MCF 10A (cell line): ENCODE measurements at places on chromosomes 3 and 15. TPM values are rescaled to one million over a fixed set of nuclear protein-coding genes. Genes with fewer than 3 reads are reported as not detected.

The LIPC gene
- not detected in 2 replicates for total RNA-seq

The LRRC49 gene
- total RNA-seq, result 6.9 and 8.4 TPM in 2 replicates

The DHX30 gene
- total RNA-seq, result 80.5 and 86.2 TPM in 2 replicates

The GRK7 gene
- total RNA-seq, result not detected in 2 replicates

The ITGA11 gene
- total RNA-seq, result 0.19 TPM in 1 of 2 replicates, not detected in the other

The KLHL25 gene
- total RNA-seq, result 3.1 and 3.3 TPM in 2 replicates

The TMCO5A gene
- total RNA-seq, result not detected in 2 replicates

The SCAANT1 gene
- not detected in 2 replicates for total RNA-seq

The ENTPD3 gene
- 0.25 and 0.28 TPM in 2 replicates for total RNA-seq

The VIPR1 gene
- total RNA-seq, result 0.28 and 0.54 TPM in 2 replicates

The GASK1A gene
- not detected in 2 replicates for total RNA-seq

The SERPINI2 gene
- not detected in 2 replicates for total RNA-seq

The BCHE gene
- total RNA-seq, result not detected in 2 replicates

GRCh38 chr3:110526777-110527727 lies 544.6 kb upstream of the NECTIN3 start:
- no peaks in the 10 kb centered on the region for H3K36me3 ChIP-seq
- H3K27me3 ChIP-seq, result no peaks in the 10 kb centered on the region
- peaks cover 19% of the 10 kb centered on the region for H3K4me1 ChIP-seq
- H3K4me3 ChIP-seq, result no peak overlapping the region
- peak; percentile 90 for DNase-seq

GRCh38 chr3:55065331-55065730 lies 137.5 kb upstream of the LRTM1 start:
- no peak for DNase-seq
- H3K36me3 ChIP-seq, result no peaks in the 10 kb centered on the region
- H3K27ac ChIP-seq, result no peak overlapping the region
- peaks cover 18% of the 10 kb centered on the region for H3K4me1 ChIP-seq
- H3K4me3 ChIP-seq, result no peak overlapping the region

GRCh38 chr15:25849157-25849921 lies 13.8 kb downstream of the ATP10A start:
- no peaks in the 10 kb centered on the region for H3K4me1 ChIP-seq
- DNase-seq, result no peak
- H3K36me3 ChIP-seq, result peaks cover 6% of the 10 kb centered on the region
- H3K4me3 ChIP-seq, result no peak overlapping the region
- H3K27ac ChIP-seq, result no peak overlapping the region
- no peaks in the 10 kb centered on the region for H3K27me3 ChIP-seq

- H3K36me3 ChIP-seq, result peaks cover 96% of the 10 kb centered on the region
- no peaks in the 10 kb centered on the region for H3K4me1 ChIP-seq
- no peak overlapping the region for H3K4me3 ChIP-seq
- no peaks in the 10 kb centered on the region for H3K27me3 ChIP-seq
- no peak for DNase-seq
- H3K27ac ChIP-seq, result no peak overlapping the region
These were observed 7.8 kb downstream of the CEP97 start for GRCh38 chr3:101732240-101732641.

- no peak overlapping the region for H3K4me3 ChIP-seq
- peaks cover 8% of the 10 kb centered on the region for H3K36me3 ChIP-seq
- H3K27me3 ChIP-seq, result no peaks in the 10 kb centered on the region
- peak overlapping the region; percentile 96 for H3K27ac ChIP-seq
These were observed 656.8 kb upstream of the NECTIN3 start for GRCh38 chr3:110414855-110415254.

DNA sequence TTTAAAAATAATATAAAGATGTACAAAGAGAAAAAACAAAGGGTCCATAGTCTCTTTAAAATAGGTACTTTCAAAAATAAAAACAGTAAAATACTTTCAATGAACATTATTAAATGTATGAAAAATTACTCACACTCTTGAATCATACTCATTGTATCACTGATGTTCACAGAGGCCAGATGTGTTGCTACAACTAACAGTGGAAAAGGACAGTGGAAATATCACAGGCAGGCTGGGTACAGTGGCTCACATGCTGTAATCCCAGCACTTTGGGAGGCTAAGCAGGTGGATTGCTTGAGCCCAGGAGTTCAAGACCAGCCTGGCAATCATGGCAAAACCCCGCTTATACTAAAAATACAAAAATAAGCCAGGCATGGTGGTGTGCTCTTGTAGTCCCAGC lies 26.8 kb downstream of the NPHP3 start:
- no peaks in the 10 kb centered on the region for H3K4me1 ChIP-seq
- no peak overlapping the region for H3K4me3 ChIP-seq
- no peak overlapping the region for H3K27ac ChIP-seq

DNA sequence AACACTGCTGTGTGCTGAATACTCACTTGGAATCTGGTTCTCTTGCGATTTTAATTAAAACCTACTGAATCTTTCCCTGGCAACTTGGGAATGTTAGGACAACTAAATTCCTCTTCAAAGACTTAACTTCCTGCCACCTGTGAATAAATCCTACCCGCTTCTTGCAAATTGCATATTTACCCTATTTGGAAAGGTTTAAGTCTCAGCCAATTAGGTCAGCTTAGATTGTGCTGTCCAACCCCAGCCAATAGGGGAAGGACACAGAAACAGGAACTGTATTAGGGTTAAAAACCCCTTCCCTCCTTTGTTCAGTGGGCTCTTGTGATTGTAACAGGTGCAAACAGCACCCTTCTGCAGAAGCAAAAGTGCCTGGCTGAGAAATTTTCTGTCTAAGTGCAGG lies 38.6 kb upstream of the FSTL1 start:
- no peak for DNase-seq
- H3K27me3 ChIP-seq, result no peaks in the 10 kb centered on the region
- H3K36me3 ChIP-seq, result no peaks in the 10 kb centered on the region
- peaks cover 12% of the 10 kb centered on the region for H3K4me1 ChIP-seq

- DNase-seq, result no peak
- H3K27ac ChIP-seq, result no peak overlapping the region
- no peak overlapping the region for H3K4me3 ChIP-seq
- no peaks in the 10 kb centered on the region for H3K36me3 ChIP-seq
- no peaks in the 10 kb centered on the region for H3K27me3 ChIP-seq
These were observed 355.3 kb upstream of the NR2F2 start for GRCh38 chr15:95975212-95975611.

GRCh38 chr15:40427188-40427587 lies 13.6 kb upstream of the BAHD1 start:
- no peak overlapping the region for H3K4me3 ChIP-seq
- no peak overlapping the region for H3K27ac ChIP-seq
- H3K27me3 ChIP-seq, result no peaks in the 10 kb centered on the region

DNA sequence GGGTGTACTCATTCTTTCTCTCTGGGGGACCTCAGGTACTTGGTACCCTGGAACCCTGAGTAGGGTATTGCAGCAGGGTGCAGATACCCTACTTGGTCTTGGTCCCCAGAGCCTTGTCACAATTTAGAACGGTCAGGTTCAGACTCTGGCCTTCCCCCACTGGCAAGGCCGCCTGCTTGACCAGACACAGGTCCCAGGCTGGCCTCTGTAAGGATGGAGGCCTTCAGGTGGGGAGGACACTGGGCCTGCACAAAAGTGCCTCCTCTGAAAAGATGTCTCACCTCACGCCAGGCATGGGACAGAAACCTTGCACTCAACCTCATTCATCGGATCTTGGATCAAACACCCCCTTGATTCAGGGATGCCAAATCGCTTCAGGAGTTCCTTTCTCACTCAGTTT lies 158.4 kb downstream of the KLF13 start:
- H3K4me1 ChIP-seq, result peaks cover 23% of the 10 kb centered on the region
- no peaks in the 10 kb centered on the region for H3K36me3 ChIP-seq
- no peak overlapping the region for H3K27ac ChIP-seq

- peaks cover 11% of the 10 kb centered on the region for H3K4me1 ChIP-seq
- DNase-seq, result peak; percentile 77
- H3K4me3 ChIP-seq, result no peak overlapping the region
These were observed 160.9 kb downstream of the TBC1D5 start for GRCh38 chr3:17581421-17582080.

- no peaks in the 10 kb centered on the region for H3K4me1 ChIP-seq
- H3K27me3 ChIP-seq, result no peaks in the 10 kb centered on the region
- no peaks in the 10 kb centered on the region for H3K36me3 ChIP-seq
- no peak for DNase-seq
- no peak overlapping the region for H3K27ac ChIP-seq
- H3K4me3 ChIP-seq, result no peak overlapping the region
These were observed 403.2 kb downstream of the MECOM start for GRCh38 chr3:169260296-169260695.

DNA sequence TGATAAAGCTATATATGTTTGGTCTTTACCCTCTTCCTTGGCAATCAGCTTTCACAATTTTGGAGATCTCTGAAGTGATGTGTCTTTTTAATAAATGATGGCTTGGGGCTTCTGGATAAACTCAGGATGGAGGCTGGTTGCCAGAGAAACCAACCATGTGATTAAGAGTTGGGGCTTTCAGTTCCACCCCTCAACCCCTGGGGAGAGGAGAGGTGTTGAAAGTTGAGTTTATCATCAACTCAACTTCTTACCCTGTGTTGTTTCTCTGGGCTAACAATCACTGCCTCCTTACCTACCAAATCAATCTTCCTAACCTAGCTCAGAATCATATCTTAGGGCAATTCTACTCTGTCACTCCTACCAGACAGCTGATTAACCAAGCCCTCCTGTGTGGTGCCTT lies 735.8 kb downstream of the ZPLD1 start:
- no peak overlapping the region for H3K4me3 ChIP-seq
- no peaks in the 10 kb centered on the region for H3K36me3 ChIP-seq
- DNase-seq, result no peak
- no peak overlapping the region for H3K27ac ChIP-seq

GRCh38 chr15:55981582-55982249 lies 11.7 kb downstream of the NEDD4 start:
- peaks cover 13% of the 10 kb centered on the region for H3K36me3 ChIP-seq
- no peak overlapping the region for H3K4me3 ChIP-seq
- H3K27me3 ChIP-seq, result no peaks in the 10 kb centered on the region
- H3K4me1 ChIP-seq, result peaks cover 12% of the 10 kb centered on the region
- no peak for DNase-seq
- peak overlapping the region; percentile 23 for H3K27ac ChIP-seq

- H3K27me3 ChIP-seq, result peaks cover 8% of the 10 kb centered on the region
- H3K4me3 ChIP-seq, result no peak overlapping the region
- no peak for DNase-seq
- no peak overlapping the region for H3K27ac ChIP-seq
- H3K36me3 ChIP-seq, result no peaks in the 10 kb centered on the region
- H3K4me1 ChIP-seq, result peaks cover 8% of the 10 kb centered on the region
These were observed 60.3 kb upstream of the TRA2B start for GRCh38 chr3:185998136-185998535.

- no peaks in the 10 kb centered on the region for H3K27me3 ChIP-seq
- H3K4me3 ChIP-seq, result no peak overlapping the region
- H3K27ac ChIP-seq, result no peak overlapping the region
- H3K36me3 ChIP-seq, result no peaks in the 10 kb centered on the region
- no peaks in the 10 kb centered on the region for H3K4me1 ChIP-seq
These were observed 236.6 kb downstream of the SOX2 start for GRCh38 chr3:181948286-181948685.

DNA sequence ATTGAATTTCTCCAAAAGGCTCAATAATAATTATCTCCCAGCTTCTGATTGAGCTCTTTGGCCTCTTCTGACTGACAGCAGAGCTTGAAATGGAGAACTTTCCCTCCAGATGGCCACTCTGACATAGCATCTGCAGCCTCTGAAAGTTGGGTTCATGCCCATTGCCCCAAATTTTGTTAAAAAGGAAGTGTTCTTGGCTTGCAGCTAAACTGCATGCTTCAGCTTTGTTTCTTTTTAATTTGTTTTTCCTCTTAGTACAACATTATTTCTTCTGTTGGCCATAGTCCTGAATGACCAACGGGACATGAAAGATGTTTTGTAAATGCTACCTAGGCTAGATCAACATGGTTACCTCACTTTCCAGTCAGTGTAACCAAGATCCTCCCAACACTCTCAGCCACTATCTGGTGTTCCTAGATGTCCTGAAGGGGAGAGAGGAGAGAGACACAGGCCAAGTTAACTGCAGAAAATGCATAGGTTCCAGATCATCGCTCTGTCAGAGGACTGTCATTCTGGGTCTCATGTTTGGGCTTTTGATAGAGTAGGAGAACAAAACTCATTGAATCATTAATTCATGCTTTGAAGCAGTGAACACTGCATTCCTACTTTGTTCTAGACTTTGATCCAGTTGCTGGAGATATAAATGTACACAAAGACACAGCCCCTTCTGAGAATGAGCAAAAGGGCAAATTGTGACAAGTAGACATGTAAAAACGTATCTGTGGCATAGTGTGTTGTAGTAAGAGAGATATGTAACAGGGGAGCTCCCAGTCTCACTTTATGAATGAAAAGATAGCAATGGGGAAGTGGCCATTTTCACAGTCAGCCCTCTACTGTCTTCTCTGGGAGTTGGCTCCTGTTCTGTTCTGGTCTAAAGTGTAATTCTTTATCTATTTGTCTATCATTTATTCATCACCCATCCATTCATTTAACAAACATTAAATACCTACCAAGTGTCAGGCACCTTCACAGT lies 156.2 kb downstream of the ZNF621 start:
- DNase-seq, result no peak
- peak overlapping the region; percentile 50 for H3K27ac ChIP-seq
- no peak overlapping the region for H3K4me3 ChIP-seq
- no peaks in the 10 kb centered on the region for H3K36me3 ChIP-seq
- peaks cover 9% of the 10 kb centered on the region for H3K4me1 ChIP-seq
- no peaks in the 10 kb centered on the region for H3K27me3 ChIP-seq

- H3K27me3 ChIP-seq, result no peaks in the 10 kb centered on the region
- no peak for DNase-seq
- no peaks in the 10 kb centered on the region for H3K4me1 ChIP-seq
- H3K4me3 ChIP-seq, result no peak overlapping the region
These were observed 41.3 kb downstream of the ETV5 start for GRCh38 chr3:186067360-186068242.

DNA sequence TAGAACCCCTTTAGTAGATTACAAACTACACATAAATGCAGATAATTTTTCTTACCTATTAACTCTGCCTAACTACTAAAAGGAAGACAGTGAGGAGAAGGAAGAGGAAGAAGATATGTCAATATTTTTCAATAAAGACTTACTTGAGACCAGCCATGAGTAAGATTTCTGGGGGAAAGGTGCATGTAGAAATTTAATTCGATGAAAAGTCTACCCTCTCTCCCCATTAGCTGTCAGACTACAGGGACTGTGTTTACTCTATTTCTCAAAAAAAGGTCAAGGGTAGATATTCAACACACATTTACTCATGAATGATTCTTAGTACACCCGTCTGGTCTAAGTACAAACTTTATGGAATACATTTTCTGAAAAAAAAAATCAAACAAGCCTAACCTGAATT lies 6.8 kb downstream of the TSPAN3 start:
- peak overlapping the region; percentile 8 for H3K27ac ChIP-seq
- H3K27me3 ChIP-seq, result no peaks in the 10 kb centered on the region
- H3K4me3 ChIP-seq, result no peak overlapping the region

GRCh38 chr3:147418808-147419701 lies 9.9 kb downstream of the ZIC1 start:
- no peaks in the 10 kb centered on the region for H3K4me1 ChIP-seq
- H3K27ac ChIP-seq, result no peak overlapping the region
- DNase-seq, result no peak
- H3K36me3 ChIP-seq, result no peaks in the 10 kb centered on the region
- H3K4me3 ChIP-seq, result no peak overlapping the region
